ENCODE measurements at places on chromosomes 7 and 10. TPM values are rescaled to one million over a fixed set of nuclear protein-coding genes. Genes with fewer than 3 reads are reported as not detected.

The ADAMTS14 gene
- not detected for total RNA-seq

The MLXIPL gene
- total RNA-seq = 1.6 TPM

The WDR86 gene
- total RNA-seq = not detected

The TAS2R16 gene
- total RNA-seq = not detected

The BCAP29 gene
- total RNA-seq = 67.2 TPM

The ANKMY2 gene
- total RNA-seq = 13.7 TPM

The PPP1R17 gene
- not detected for total RNA-seq

Data from NCI-H460 (cell line).